ENCODE measurements at places on chromosomes 16 and 17. TPM values are rescaled to one million over a fixed set of nuclear protein-coding genes. Genes with fewer than 3 reads are reported as not detected.

Gene NPIPB9
- 0.24 TPM for total RNA-seq

Gene KRTAP9-8
- total RNA-seq: not detected

GRCh38 chr17:63631626-63632025 lies 9.4 kb downstream of the MAP3K3 start:
- H3K27ac ChIP-seq: no peak overlapping the region
- no peak overlapping the region for H3K4me3 ChIP-seq
- DNase-seq: no peak
- peaks cover 17% of the 10 kb centered on the region for H3K4me1 ChIP-seq

GRCh38 chr17:48644910-48645557 lies 18.9 kb upstream of the HOXB9 start:
- no peak for DNase-seq
- H3K27ac ChIP-seq: no peak overlapping the region
- H3K4me1 ChIP-seq: peaks cover 6% of the 10 kb centered on the region

DNA sequence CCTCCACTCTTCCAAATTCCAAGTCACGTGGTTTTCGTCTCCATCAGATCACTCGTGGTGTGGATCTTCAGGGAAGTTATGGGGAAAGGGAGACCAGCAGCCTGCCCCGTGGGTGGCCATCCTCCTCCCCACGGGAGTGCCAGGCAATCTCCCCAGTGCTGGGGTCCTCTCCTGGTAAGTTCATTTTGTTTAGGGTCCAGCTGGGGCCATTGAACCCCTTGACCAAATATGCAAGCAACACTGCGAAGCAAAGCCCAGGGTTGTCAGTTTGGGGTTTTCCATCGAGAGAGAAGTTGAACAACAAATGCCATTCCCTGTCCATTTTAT lies 4.1 kb upstream of the LCMT1 start:
- H3K4me3 ChIP-seq: peak overlapping the region; percentile 89
- peak overlapping the region; percentile 83 for H3K27ac ChIP-seq
- no peaks in the 10 kb centered on the region for H3K36me3 ChIP-seq
- DNase-seq: no peak
- peaks cover 5% of the 10 kb centered on the region for H3K27me3 ChIP-seq

Data from HFFc6 (cell line).